ENCODE measurements at places on chromosomes 5 and 9.

DNA sequence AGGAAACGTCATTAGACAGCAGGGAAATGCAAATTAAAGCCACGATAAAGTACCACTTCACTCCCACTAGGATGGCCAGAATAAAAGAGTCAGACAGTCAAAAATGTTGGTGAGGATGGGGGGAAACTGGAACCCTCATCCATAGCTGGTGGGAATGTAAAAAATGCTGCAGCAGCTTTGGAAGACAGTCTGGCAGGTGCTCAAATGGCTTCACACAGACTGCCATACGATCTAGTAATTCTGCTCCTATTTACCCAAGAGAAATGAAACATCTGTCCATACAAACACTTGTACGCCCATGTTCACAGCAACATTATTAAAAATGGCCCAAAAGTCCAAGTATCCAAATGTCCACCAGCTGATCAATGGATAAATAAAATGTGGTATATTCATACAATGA is 158.9 kb upstream of the PHYKPL start:
- DNase-seq, result no peak

GRCh38 chr9:137441289-137441934 is at the start of gene ENTPD8:
ENTPD8 (minus strand) TSS chr9:137441357; CDS start chr9:137438285, 3,072 bp downstream.
- no peak for DNase-seq

- DNase-seq, result peak; percentile 0
Observed at GRCh38 chr5:88502179-88503040, 233.8 kb upstream of the TMEM161B start.

DNA sequence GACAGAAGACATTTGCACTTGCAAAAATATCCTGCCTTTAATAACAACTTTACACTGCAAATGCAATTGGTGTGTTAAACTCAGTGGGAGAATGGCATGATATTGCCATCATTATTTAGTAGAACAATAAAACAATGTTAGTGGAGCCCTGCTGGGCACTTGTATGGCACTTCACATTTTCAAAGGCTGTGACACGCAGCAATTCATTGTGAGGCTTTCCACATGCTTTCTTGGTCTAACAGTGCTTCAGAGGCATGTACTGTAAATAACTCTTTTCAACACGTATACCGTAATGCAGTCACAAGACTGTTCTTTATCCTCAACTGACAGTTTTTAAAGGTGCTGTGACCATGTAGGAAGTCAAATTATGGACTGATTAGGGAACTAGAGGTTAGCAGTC is 155.5 kb upstream of the EPB41L4A start:
- no peak for DNase-seq

GRCh38 chr9:123299558-123300126 is 31.3 kb upstream of the STRBP start:
- DNase-seq, result no peak

- no peak for DNase-seq
Observed at GRCh38 chr9:89723469-89724100, 118.8 kb downstream of the GADD45G start.

- no peak for DNase-seq
Observed at GRCh38 chr5:5304361-5305020, 118.0 kb upstream of the ICE1 start.

DNA sequence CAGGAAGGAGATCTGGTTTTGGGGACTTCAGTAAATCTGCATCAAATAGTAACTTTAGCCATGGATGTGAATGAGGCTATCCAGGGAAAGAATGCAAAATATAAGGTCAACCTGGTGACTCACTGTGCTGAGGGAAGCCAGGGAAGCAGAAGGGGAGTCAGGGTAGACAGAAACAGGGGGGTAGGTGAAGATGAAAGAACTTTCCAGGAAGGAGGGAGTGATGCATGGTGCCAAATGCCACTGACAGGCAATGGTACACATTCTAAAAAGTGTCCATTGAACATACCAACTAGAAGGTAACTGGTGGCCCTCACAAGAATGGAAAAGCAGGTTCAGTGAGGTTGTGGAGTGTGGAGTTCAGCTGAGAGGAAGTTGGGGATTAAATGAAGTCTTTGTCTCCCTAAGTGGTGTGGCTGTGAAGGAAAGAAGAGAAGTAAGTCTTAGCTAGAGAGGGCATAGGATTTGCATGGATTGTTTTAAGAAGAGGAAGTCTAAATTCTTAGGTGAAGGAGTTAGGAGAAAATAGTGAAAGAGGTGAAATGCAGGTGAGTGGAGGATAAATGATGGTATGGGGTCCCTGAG is 35.5 kb downstream of the PALM2AKAP2 start:
- DNase-seq, result no peak

DNA sequence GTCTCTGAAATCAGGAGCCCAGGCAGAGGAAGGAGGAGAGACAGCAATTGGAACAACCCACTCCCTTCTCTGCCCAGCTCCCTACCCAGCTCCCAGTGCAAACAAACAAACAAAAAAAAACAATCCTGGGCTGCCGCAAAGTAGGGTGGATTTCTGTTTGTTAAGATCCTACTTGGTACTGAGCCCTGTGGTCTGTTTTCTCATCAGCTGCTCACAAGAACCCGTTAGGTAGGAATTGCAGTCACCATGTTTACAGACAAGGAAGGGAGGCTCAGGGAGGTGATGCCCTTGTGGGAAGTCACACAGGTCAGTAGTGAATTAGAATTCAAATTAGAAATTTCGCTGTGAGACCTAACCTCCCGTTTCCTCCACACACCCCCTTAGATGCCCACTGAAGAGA is 128.8 kb upstream of the RAD23B start:
- no peak for DNase-seq

- DNase-seq, result peak; percentile 71
Observed at GRCh38 chr9:93037476-93037971, 21.0 kb upstream of the SUSD3 start.

DNA sequence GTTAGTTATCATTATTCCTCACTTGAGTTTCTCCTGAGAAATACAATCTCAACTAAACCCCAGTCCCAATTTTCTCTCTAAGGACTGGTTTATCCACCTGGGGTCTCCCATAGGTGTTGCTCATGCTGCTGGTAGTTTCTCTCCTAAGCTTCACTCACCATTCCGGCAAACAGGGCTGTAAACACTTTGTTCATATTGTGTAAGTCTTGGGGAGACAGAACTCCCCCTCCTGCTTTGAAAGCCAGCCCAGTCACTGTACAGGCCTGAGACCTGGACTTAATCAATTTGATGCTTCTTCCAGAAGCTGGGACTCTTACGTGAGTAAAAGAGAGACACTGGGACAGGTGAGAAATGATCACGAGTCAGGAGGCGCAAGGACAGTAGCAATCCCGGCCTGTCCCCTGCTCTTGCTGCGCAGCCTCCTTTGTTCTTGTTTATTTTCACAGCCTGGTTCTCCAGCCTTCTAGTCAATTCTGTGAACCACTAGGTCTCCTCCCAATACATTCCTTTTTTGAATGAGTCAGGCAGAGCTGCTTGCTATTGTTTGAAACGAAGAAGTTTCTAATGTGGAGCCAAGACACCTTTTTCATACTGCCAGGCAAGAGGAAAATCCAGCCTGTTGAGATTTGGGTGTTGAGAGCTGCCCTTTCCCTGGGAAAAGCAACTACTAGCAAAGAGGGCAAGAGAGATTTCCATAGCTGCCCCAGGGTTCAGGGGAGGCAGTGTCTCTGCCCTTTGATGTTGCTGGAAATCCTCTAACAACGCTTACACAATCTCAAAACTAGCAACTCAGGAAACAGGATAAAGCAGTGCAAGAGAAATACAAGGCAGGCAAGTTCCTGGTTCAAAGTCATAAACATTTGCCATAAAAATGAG is 9.2 kb upstream of the SHROOM1 start:
- DNase-seq, result peak; percentile 21

- no peak for DNase-seq
Observed at GRCh38 chr9:89631384-89631783, 26.6 kb downstream of the GADD45G start.

DNA sequence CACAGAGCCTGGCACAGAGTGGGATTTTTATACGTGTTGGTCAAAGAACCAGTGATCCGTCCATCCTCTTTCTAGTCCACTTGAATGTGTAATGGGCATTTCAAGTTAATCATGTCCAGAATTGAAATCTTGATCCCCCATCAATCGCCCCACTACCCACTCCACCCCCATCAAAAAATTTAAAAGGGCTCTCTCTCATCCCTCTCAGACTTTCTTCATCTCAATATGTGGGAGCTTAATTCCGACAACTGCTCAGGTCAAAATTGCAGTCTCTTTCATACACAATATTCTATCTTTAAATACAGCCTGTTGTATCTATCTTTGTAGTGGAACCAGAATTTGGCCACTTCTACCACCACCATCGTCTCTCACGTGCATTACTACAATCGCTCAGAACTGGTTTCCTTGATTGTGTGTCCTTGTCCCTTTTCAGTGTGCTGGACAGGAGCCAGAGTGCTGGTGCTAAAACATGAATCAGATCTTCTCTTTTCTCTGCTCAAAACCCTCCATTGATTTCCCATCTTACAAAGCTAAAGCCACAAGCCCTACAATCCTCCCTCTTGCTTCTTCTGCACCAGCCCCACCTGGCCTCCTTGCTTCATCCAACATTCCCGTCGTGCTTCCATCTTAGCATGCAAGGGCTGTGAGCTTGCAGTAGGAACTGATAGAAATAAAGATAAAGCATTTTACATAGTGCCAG is 786 bp upstream of the KIF3A start:
- DNase-seq, result no peak

- DNase-seq, result no peak
Observed at GRCh38 chr5:123261752-123262151, 161.5 kb downstream of the CEP120 start.

- DNase-seq, result no peak
Observed at GRCh38 chr5:83299353-83299752, 172.2 kb upstream of the VCAN start.

GRCh38 chr5:33806738-33807442 is 84.9 kb downstream of the ADAMTS12 start:
- DNase-seq, result peak; percentile 17

DNA sequence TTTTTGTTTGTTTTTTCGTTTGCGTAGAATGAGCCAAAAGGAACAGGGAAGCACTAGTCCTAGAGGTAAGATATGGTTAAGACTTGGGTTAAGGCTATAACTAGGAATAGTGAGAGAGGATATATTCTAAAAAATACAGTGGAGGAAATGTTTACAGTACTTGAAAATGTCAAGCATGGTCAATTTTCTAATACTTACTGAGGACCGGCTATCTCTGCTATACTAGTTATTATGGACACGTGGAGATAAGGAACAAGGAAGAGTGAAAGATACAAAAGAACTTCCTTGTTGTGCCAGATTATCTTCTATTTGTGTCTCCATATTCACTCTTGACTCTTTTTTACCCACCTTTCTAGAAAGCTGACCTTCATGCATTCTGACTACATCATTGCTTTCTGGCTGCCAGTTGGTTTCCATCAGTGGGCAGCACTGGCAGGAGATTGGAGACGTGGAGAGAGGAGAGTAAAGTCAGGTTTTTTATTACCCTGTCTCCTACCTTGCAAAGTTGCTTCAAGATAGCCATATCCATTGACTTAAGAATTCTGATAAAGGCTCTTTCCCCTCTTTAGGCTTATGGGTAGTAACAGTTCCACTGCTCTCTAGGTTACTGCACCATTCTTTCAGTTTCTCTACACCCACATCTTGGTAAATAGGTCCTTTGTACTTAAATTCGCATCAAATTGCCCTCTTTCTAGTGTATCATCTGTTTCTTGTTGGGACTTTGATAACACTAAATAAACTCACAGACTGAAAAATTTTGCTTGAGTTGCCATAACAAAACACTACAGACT is 9.0 kb upstream of the RFX3 start:
- no peak for DNase-seq

DNA sequence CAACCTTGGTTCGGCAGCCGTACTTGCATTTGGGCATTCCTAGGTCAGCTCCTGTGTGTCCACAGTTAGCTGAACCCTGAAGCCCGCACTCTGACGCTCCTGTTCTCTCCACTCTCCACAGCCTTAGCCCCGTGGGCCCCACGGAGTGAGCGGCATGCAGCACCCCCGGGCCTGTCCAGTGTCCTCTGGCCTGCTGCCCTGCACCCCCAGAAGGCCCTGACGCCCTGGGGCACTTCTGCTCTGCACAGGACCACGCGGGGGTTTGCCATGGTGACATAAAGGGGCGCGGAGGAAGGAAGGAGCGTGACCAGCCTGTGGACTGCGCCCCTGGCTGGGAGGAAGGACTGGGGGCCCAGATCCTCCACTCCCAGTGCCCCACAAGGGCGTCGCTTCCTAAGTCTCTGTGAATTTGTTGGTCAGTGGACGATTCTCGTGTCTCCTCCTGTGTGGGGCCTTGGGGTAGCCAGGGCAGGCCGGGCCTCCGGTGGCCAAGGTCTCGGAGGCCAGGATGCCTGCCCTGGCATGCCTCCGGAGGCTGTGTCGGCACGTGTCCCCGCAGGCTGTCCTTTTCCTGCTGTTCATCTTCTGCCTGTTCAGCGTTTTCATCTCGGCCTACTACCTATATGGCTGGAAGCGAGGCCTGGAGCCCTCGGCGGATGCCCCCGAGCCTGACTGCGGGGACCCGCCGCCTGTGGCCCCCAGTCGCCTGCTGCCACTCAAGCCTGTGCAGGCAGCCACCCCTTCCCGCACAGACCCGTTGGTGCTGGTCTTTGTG is 13.0 kb downstream of the NDST1 start:
- DNase-seq, result no peak

GRCh38 chr9:86771941-86772634 is 175.2 kb downstream of the GAS1 start:
- DNase-seq, result no peak

- DNase-seq, result no peak
Observed at GRCh38 chr5:10469253-10470050, 27.8 kb downstream of the ROPN1L start.

DNA sequence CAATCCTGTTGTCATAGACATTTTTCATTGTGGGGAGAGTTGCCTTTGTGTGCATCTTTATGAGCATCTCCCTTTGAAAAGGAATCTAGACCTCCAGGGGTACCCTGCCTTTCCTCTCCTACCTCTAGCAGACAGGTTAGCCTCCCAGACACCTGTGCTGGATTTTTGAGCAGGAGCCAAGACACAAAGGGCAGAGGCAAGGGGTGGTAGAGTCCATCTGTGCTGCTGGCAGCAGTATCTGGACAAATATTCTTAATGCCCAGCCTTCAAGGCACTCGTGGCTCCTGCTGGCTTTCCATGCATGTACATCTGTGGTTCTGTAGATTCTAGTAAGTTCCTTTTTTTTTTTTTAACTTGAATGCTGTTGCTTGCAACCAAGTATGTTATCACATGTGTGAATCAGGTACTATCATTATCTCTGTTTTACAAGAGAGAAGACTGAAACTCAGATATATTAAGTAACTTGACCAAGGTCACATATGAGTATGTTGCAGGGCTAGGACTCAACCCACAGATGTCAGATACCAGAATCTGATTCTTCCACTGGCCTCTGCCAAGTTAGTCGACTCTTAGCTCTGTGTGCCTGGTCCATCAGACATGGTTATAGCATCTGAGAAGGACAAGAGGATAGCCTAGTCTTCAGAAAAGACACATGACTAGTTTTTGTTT is 32.9 kb upstream of the GPR151 start:
- no peak for DNase-seq

GRCh38 chr9:121853617-121854395 is 202.4 kb downstream of the DAB2IP start:
- DNase-seq, result no peak

GRCh38 chr5:2166306-2166978 is 283.7 kb upstream of the IRX4 start:
- DNase-seq, result no peak

- DNase-seq, result no peak
Observed at GRCh38 chr5:3606121-3606831, 10.6 kb downstream of the IRX1 start.
